ENCODE measurements at places on chromosomes 1 and 21.

- DNase-seq, result no peak
Observed at GRCh38 chr21:44347911-44348451, 5.4 kb upstream of the TRPM2 start.

- DNase-seq, result peak; percentile 10
Observed at GRCh38 chr1:29197590-29197924, 15.9 kb upstream of the SRSF4 start.

DNA sequence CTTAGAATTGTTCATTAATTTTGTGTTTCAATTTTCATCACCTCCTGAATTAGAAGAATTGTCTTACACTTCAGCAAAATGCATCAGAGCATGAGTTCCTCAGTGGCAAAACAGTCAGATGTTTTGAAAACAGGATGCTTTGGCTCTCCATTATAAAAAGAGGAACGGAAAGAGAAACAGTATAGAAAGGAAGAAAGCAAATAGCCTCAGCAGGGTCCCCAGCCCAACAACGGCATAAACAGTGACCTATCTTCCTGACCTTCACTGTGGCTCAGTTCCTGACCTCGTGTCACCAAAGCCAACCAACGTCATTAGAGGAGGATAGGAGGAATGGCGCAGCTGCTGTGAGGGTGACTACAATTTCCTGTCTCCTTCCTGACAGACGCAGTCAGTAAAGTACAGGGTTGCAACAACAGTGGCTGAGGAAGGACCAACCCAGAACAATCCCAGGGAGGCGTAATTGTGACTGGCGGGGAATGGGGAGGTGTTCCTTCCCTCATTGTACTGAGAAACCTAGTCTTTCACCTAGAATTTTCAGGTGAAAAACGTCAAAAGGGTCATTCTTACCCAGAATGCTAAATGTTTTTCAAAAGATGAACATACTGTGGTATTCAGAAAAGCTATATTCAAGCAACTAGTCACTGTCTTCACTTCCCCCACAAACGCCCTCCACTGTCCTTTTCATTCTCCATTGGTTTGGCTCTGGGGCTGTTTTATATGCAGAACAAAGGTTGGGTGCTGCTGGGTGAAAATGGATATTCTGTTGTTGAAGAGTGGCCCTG lies 197.9 kb upstream of the SGIP1 start:
- DNase-seq, result peak; percentile 87

GRCh38 chr1:110615548-110616130 lies 9.5 kb upstream of the KCNA2 start:
- DNase-seq, result peak; percentile 45

DNA sequence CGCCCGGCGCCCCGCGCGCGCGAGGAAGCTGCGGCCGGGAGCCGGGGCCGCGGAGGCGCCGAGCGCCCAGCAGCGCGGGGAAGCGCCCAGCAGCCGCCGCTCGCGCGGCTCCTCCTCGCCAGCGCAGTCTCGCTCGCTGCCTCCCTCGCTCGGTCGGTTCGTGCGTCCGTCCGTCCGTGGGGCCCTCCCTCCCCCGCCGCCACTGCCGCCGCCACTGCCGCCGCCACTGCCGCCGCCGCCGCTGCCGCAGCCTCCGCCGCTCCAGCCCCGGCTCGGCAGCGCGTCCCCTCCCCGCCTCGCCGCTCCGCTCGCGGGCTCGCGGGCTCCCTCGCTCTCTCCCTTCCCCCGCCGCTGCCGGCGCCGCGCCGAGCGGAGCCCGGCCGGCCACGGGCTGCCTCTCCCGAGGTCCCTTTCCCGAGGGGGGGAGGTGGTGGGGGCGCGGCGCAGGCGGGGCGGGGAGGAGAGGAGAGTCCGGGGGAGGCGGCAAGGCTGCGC lies at the start of gene KCND3:
TSS of gene KCND3 (minus strand) at position 138 of the 495 bp plus-strand sequence.
- DNase-seq, result no peak

DNA sequence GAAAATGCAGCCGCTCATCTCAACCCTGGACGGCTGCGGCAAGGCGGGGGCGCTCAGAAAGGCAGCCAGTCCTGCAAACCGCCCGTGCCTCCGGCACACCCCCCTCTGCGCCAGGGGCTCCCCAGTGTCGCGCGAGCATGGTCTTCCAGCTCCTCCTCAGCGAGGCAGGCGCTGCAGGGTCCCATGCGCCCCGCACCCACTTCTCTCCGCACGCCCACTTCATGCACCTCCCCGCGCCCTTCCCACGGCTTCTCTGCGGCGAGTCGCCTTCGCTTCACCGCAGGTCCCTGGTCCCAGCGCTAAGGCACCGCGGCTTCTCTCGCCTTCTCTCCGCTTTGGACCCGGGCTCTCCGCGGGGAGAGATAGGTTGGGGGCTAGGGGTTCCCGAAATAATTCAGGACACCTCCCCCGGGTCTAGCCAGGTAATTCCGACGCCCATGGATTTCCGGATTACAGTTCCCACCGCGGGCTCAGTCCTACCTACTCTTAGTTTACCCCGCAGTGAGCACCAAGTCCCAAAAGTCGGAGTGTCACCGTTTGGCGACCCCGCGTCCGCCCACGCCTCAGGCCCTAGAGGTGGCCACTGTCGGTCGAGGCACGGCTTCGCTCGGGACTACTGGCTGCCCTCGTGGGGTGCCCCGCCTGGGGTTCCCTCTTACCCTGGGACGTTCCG lies 67.5 kb downstream of the SYT2 start:
- DNase-seq, result no peak

GRCh38 chr1:110112143-110112542 lies at the start of gene UBL4B:
UBL4B (plus strand) TSS chr1:110112443; CDS start chr1:110112535, 92 bp downstream.
- no peak for DNase-seq

- no peak for DNase-seq
Observed at GRCh38 chr1:219926363-219926998, 1.9 kb downstream of the SLC30A10 start.

DNA sequence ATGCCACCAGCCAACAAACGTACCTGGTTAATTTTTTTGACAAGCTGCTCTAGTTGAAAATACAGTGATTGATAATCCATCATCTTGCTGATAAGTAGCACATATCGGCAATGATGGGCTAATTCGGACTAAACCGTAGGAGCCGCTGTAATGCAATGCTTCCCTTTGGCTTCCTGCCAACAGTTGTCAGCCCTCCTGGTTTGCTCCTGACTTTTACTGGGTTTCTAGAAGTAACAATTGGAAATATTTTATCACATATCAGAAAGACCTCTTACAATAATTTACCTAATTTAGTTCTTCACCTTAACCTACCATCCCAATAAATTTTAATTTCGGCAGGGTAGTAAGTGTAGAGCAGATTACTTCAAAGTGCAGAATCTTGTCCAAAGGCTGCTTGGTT lies 148.5 kb downstream of the DHRS3 start:
- no peak for DNase-seq

DNA sequence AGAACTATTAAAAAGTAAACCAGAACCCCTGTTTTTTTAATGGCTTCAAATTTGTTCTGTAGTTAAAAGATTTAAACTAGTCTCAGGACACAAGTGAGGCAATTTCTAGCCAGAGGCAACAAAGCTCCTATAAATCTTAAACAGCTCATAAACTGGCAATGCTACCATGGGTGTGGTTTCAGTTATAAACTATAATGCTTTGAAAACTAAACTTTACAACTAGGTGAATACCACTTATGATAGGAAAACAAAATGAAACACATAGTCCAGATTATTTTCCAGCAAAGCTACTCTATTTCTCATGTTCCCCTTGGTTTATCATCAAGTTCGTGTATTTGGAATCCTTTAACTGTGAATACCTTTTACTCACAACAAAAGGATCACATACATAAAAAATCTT lies 282.5 kb downstream of the VAV3 start:
- DNase-seq, result no peak

DNA sequence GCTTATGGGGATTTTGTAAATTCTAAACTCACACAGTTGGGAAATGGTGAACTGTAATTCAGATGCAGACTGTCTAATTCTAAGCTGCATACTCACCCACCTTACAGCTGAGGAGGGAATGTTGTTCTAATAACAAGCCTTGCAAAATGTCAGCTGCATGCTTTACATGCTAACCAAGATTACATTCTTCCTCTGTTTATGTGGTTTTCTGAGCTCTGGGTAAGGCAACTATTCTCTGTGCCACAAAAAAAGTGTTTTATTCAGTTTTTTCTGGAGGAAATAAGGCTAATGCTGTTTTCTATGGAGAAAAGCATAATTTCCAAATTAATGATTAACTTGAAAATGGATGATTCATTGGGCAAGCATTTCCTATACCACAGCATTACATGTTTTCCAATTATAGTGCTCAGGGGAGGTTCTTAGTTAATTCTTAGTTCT lies 64.9 kb downstream of the RGS13 start:
- no peak for DNase-seq

DNA sequence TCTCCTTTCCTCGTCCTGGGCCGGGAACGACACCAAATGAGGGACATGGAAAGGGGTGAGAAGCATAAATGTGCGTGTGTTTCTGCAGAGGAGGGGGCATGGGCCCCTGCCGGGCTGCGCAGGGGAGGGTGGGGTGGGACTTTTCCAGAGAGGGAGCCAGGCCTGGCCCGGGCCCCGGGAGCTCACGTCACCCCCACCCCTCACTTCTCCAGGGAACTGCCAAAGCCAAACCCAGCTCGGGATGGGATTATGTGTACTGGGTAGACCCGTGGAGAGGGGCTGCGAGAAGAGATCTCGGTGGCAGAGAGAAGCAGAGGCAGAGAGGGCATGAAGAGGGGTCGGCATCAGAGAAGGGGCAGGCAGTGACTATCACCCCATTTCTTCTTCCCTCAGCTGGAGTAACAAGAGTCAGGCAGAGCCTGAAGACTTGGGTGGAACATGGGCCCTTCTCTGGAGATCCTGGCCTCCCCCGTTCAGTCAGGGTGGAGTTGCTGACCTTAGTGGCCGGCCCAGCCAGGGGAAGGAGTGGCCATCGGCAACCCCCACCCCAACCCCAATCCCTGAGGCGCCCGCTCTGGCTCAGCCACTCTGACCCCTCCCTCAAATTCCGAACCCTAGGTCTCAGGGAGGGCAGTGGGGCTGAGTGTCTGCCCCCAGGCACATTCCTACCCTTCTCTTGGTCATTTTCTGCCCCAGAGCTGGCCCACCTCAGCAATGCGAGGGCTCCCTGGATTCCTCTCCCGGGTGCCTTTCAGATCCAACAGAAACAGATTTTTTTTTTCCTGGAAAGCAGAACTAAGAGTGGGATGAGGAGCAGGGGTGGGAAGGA lies 1.2 kb downstream of the ADAMTSL4 start:
- DNase-seq, result no peak

DNA sequence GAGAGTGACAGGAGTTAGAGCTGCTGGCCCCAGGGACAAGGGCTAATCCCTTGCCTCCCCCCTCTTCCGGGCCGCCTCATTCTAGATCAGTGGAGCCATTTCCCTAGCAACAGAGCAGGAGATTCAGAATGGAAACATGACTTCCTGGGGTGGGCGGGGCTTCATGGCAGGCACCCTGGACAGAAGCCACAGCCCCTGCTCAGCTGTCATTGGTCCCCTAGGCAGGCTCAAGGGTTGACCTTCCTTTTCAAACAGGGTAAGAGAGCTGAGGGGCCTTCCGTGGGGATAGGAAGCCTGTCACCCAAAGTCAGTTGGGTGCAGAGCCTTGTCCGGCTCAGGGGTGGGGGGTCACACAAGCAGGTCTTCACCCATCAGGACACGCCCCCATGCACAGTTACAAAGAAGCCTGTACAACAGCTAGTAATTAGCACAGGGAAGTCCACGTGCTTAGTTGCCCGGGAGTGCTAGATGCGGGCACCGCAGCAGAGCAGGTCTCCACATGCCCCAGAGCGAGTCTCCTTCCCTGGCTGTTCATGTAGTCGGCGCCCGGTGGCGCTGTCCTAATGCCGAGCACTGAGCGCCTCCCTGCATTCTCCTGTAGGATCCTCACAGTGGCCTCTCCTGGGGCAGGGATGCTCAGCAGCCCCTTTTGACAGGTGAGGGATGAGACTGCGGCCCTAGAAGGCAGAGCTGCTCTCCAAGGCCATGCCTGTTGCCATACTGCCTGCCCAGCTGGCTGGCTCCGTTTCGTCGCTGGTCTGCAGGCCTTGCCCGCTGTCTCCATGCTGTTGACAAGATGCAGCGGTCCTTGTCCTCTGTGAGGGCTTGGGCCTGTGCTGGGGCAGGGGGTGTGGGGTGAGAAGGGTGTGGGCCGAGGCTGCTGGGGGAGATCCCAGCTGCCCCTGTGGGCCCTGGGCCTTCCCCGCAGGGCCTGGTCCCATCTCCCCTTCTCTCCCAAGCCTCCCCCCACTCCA lies 5.1 kb downstream of the TMEM201 start:
- peak; percentile 67 for DNase-seq

- DNase-seq, result no peak
Observed at GRCh38 chr1:30847358-30847972, 61.1 kb downstream of the SDC3 start.

DNA sequence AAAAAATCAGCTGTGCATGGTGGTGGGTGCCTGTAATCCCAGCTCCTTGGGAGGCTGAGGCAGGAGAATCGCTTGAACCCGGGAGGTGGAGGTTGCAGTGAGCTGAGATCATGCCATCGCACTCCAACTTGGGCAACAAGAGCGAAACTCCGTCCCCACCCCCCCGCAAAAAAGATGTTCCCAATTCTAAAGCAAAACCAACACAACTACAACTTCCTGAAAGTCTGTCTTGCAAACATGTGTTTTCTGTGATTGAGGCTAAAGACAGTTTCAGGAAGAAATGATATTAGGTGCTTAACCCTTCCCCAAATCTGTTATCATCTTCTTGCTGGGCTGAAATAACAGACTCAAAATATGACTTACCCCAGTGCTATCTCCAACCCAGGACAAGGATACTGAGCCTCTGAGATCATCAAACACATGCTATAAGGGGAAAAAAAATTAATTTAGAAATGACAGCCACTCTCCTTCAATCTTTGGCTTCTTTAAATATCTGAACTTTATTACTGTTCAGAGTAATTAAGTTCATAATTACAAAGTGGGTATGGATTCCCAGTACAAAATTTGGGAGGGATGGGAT lies 28.5 kb downstream of the SORT1 start:
- no peak for DNase-seq

GRCh38 chr1:80779275-80779674 lies 1021.5 kb upstream of the ADGRL2 start:
- DNase-seq, result no peak

DNA sequence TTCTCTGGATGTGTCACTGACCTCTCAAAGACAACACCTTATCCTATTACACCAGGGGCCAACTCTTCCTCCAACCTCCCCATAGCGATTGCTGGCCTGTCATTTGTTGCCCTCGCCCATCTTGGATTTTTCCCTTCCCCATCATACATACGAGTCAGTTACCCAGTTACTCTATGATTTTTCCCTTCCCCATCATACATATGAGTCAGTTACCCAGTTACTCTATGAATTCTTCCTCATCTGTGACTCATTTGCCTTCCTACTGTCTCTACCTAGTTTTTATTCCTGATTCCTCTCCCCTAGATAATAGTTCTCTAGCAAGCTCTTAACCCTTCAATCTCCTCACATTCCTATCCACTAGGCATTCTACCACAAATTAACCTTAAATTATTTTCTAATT lies 178.8 kb downstream of the NR5A2 start:
- DNase-seq, result no peak

- DNase-seq, result no peak
Observed at GRCh38 chr1:94925004-94925403, 1.9 kb downstream of the CNN3 start.
